ENCODE measurements at places on chromosomes 1 and 21. TPM values are rescaled to one million over a fixed set of nuclear protein-coding genes. Genes with fewer than 3 reads are reported as not detected.

The SLC2A5 gene
- total RNA-seq, result 0.64 TPM

The CDC20 gene
- 22.5 TPM for total RNA-seq

The SLC30A10 gene
- total RNA-seq, result 1.5 TPM

GRCh38 chr1:193103759-193104501 is 1.3 kb downstream of the GLRX2 start:
- H3K4me3 ChIP-seq, result peak overlapping the region; percentile 86
- H3K27ac ChIP-seq, result peak overlapping the region; percentile 42
- DNase-seq, result no peak
- peaks cover 1% of the 10 kb centered on the region for H3K27me3 ChIP-seq
- no peaks in the 10 kb centered on the region for H3K36me3 ChIP-seq
- no peaks in the 10 kb centered on the region for H3K4me1 ChIP-seq

The FAM229A gene
- 21.8 TPM for total RNA-seq

The EGLN1 gene
- 12.3 TPM for total RNA-seq

The FAM163A gene
- total RNA-seq, result not detected
